NCI-H146 (cell line): ENCODE measurements at places on chromosomes 4 and X.

GRCh38 chr4:38046727-38047489, 86.7 kb downstream of the PTTG2 start:
- DNase-seq = no peak

- no peak for DNase-seq
These were observed 35.2 kb upstream of the CCNG2 start for GRCh38 chr4:77121736-77122240.

DNA sequence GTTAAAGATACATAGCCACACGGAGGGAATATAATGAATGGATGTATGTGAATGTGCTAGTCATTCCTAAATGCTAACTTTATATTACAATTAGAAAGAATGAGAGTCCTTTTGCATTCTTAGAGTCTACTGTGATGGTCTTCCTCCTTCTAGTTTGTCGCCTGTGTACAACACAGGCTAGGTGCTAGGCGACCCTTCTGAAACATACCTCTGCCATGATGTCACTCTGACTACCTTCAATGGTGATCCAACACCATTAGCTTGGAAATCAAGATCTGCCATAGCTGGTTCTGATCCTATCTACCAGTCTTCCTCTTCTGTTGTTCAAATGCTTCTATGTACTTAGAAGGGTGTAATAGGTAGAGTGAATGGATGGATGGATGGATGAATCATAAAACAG, 151.2 kb downstream of the MGST2 start:
- DNase-seq = no peak

- DNase-seq = no peak
These were observed 12.9 kb upstream of the ZCCHC4 start for GRCh38 chr4:25299476-25300203.

GRCh38 chr4:149955780-149956390, 122.4 kb upstream of the DCLK2 start:
- no peak for DNase-seq

- no peak for DNase-seq
These were observed 20.6 kb downstream of the ARL13A start for GRCh38 chrX:100990139-100990538.

DNA sequence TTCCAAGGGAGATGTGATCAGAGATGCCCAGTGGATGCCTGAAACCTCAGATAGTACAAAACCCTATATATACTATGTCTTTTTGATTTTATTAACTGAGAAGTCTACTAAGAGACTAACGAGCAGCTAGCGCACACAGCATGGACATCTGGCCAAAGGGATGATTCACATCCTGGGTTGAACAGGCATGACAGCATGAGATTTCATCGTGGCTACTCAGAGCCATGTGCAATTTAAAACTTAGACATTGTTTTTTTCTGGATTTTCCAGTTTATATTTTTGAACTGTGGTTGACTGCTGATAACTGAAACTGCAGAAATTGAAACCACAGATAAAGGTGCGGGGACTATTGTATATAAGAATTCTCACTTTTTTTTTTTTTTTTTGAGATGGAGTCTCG, 2252.9 kb upstream of the AGA start:
- no peak for DNase-seq

GRCh38 chr4:80425124-80426100, 89.9 kb downstream of the CFAP299 start:
- DNase-seq = no peak

DNA sequence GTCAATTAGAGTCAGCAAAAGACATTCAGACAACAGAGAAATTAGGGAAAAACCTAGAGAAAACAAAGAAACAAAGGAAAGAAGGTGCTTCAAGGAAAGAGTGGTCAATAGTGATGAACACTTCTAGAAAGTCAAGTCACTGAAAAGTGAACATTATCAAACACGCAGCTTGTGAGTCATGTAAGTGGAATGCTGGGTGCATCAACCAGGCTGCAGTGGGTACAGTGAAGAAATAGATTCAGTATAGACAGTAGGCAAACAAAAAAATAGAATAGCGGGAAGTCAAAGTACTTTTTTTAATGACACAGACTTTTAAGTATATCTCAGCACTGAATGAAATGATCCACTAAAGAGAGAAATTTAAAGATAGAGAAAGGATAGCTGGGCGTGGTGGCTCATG, 245.8 kb downstream of the ARHGAP24 start:
- no peak for DNase-seq

DNA sequence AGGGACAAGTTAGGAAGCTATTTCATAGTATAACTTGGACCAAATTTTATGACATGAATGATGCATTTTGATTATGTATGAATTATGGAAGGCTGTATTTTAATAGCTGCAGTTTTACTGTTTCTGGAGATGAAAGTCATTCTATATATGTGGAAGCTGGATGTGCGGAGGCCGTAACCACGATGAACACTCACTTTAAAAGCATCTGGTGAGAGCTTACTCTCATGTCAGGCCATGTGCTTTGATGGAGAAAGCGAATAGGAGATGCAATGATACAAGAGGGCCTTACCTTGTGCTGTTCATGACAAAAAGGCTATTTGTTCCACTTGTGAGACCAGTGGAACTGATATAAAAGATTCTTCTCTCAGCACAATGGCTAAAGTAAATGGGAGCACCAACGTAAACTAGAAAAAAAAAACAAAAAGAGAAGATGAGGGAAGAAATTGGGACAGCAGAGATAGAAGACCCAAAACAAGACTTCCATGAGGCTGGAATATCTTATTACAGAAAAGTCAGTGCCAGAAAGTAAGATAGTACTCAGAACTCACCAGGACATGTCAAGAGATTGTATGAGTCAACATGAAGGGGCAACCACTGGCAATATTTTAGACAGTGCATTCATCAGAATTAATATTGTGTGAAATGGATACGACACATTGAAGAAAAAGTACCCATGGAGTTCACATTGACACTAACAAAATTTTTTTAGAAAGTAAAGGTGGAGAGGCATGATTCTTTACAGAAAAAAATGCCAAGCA, 63.3 kb upstream of the GAB1 start:
- DNase-seq = no peak

- no peak for DNase-seq
These were observed 26.4 kb downstream of the MAGEE1 start for GRCh38 chrX:76453737-76454406.
